ENCODE measurements at places on chromosomes 13 and 19.

GRCh38 chr13:42140494-42140893 lies 92.0 kb downstream of the DGKH start:
- no peak for DNase-seq

DNA sequence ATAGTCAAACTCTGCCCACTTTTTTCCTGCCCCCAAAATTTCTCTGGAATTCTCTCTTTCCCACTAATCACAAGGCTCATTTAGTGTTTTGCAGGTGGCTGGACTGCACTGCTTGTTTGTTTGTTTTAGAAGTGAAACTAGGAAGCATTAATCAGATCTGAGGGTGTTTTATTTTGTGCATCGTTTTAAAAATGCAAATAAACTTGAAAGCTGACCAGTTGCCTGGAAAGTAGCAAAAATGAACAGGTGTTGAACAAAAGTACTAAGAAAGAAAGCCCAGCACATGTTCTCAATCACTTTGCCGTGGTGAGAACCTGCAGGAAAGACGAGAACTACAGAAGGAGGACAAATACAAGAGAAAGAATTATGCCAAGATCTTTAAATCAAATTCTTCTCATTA lies 365.5 kb downstream of the PCDH9 start:
- no peak for DNase-seq

DNA sequence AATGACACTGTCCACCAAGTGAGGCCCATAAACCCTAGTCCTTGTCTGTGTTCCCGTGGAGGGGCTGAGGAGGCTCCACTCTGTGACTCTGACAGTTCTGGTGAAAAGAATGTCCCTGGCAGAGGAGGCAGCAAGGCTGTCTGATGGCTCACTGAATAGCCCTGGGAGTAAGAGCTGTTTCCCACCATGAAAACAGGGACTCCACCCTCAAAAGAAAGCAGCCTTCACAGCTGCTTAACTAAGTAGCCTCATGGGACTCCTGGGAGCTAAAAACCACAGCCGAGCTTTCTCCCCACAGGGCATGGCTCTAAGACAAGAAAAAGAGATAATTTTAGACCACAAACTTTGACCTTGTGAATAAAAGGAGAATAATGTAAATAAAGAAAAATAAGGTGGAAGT lies 135.1 kb upstream of the FRY start:
- no peak for DNase-seq

DNA sequence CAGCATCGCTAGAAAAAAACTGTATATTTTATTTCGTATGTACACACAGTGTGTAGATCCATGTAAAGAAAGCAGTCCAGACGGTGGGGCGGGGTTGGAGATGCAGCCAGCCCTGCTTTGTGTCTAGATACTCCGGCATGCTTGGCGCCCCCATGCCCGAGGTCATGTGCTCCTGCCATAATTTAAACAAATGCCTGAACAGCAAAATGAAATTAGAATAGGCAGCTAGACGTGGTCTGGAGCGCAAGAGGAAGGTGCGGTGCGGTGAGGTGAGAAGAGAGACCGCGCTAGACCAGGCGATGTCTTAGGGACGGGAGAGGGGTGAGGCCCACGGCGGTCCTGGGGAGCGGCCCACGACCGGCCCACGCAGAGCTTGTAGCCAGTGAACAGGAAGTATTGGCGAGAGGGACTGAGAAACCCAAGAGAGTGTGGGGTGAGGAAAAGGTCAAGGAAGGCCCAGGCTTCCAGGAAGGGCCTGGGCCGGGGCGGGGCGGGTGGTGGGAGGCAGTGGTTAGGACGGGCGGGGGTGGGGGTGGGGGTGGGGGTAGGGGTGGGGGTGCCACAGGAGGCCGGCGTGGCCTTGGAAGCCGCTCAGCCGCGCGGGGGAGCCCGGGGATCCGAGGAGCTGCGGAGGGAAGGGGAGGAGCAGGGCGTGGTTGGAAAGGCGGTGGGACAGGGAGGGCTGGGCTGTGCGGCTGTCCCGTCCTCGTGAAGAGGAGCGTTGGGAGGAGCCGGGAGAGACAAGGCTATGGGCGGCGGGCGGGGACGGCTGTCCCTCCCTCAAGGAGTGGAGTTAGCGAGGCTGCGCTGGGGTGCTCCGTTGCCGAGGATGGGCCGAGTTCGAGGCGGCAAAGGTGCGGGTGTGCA lies 254.7 kb upstream of the SGCG start:
- DNase-seq = no peak

DNA sequence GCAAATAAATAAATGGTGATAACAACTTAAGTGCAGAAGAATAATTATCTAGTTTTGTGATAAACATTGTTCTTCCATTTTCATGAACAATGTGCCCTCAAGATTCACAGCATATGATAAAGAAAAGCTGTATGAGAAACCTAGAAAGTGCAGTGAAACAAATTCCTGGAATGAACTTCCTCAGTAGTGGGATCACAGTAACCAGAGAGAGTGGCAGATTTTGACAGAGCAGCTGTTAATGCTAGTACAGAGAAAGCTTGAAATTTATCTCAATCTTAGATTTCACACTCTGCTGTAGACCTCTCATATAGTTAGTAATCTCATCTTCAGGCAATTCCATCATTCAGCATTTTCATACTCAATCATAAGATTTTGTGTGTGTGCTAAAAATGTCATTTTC lies 664.9 kb downstream of the PCDH9 start:
- no peak for DNase-seq

GRCh38 chr19:48986211-48986610 lies 6.9 kb downstream of the GYS1 start:
- no peak for DNase-seq

DNA sequence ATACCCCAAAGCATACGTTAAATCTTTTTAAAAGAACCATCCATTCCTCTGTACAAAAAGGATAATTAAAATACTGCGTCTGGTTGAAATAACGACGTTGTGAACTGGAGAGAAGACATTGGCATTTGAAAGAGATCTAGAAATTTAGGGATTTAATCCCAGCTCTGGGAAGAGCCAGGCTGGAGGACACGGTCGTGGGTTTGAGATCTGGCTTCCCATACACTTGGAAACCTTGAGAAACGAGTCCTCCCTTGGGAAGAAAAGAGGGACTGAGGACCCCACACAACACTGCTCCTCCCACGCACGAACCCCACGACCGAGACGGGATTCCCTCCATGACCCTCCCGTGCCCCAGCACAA lies 625 bp downstream of the ZNF709 start:
- peak; percentile 31 for DNase-seq

GRCh38 chr19:3194106-3195087 lies 8.7 kb downstream of the NCLN start:
- no peak for DNase-seq

DNA sequence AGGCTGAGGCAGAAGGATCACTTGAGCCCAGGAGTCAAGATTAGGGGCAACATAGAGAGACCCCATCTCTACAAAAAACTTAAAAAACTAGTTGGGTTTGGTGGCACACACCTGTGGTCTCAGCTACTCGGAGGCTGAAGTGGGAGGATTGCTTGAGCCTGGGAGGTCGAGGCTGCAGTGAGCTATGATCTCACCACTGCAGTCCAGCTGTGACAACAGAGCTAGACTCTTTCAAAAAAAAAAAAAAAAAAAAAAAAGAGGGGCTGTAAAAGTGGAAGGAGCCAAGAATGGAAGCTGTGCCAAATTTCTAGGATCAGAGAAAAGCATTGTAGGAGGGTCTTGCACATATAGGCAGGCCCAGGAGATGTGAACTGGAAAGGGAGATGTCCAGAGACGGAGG lies 9.6 kb downstream of the DNASE2 start:
- DNase-seq = no peak

GRCh38 chr19:44845612-44846454 lies at the start of gene NECTIN2:
Gene NECTIN2 (plus strand): TSS chr19:44846297. CDS start chr19:44846526, 229 bp downstream.
- peak; percentile 97 for DNase-seq

DNA sequence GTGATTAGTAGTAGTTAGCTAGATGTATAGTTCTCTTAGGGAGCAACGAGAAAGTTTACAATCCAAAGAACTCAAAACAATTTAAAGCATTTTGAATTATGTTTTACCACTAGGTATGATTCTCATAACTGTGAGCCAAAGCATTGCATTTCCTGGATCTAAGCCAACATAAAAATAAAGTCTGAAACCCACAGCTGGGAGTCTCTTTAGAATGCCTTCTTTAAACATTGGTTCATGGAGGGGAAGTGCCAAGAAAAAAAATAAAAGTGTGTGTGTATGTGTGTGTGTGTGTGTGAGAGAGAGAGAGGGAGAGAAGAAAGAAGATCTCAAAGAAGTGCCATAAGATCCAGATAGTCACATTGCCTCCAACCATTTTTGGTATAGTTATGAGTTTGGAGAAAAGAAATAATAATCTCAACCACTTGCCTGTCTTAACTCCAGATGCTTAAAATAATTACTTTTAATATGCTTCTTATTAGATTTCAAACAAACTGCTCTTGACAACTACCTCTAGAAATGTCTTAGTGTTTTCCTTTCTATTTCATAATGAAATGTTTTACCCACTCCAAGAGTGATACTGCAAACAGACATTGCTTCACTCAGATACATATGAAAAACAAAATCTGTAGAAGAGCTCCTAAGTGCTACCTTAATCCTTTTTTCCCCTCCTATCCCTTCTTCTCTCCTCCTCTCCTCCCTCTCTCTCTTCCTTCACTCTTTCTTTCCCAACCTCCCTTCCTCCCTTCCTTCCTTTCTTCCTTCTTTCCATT lies 554.1 kb downstream of the KCTD12 start:
- DNase-seq = peak; percentile 43

DNA sequence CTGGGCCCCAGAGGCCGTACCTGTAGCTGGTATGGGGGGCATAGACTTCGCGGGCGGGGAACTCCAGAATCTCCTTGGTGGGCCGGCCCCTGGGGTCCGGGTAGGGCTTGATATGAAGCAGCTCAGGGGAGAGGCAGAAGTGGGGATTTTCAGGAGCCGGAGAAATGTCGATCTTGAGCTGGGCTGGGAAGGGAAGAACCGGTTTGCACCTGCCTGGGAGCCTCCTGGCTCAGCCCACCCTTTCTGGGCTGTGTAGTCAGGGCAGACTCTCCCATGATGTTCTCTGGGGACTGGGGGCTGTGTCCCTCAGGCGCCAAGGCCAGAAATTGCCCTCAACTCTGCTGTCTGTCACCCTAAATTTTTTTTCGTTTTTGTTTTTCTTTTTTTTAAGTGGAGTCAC lies 2.6 kb downstream of the ANGPTL8 start:
- DNase-seq = no peak

DNA sequence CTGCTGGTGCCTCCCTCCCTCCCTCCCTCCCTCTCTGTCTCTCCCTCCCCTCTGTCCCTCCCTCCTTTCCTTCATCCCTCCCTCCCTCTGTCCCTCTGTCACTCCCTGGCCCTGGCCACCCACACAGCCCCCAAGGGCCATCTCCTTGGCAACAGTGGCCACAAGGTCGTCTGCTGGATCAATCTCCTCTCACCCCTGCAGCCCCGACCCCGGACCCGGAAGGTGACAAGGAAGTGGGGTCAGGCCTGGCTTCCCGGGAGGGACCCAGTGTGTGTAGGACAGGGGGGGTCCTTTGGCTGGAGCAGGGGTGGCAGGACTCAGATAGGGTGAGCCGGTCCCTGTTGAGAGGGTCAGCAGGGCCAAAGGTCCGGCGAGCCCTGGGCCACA lies 21.9 kb upstream of the TCF3 start:
- no peak for DNase-seq

GRCh38 chr13:29281932-29282495 lies 313.5 kb downstream of the SLC7A1 start:
- DNase-seq = no peak

DNA sequence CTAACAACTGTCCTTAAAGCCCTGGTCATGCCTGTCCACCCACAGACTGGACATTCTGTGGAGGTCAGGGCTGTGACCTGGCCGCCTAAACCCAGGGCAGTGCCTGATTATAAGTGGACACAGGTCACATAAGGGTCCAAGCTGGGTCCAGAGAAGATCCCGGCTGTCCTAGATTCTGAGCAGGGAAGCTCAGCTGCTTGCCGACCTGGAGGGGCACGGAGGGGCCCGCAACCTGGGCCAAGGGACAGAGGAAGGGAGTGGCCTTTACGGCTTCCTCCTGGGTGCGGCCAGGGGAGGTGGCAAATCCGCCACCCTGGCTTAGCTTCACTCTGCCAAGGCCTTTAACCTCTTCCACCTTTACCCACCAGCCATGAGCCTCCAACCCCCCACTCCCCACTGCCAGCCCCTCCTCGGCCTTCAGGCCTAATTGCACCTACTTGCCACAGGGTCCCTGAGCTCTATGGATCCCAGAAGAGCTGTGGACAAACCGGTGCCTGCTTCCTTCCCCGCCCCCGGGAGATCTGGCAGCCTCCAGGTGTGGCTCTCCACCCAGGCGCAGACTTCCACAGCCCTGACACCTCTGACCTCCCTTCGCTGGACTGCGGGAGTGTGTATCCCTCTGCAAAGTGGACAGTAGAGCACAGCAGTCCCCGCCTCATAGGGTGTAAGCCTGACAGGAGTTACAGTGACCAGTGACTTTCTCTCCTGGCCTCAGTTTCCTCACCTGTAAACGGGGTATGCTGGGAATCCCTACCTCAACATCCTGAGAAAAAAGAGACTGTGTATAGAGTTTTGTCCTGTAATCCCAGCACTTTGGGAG lies 1.7 kb downstream of the CD320 start:
- no peak for DNase-seq

- DNase-seq = peak; percentile 38
Observed at GRCh38 chr19:16070366-16070990, 5.8 kb upstream of the TPM4 start.

All from Kasumi-1 (cell line).